ENCODE measurements at places on chromosomes 12 and 14.

DNA sequence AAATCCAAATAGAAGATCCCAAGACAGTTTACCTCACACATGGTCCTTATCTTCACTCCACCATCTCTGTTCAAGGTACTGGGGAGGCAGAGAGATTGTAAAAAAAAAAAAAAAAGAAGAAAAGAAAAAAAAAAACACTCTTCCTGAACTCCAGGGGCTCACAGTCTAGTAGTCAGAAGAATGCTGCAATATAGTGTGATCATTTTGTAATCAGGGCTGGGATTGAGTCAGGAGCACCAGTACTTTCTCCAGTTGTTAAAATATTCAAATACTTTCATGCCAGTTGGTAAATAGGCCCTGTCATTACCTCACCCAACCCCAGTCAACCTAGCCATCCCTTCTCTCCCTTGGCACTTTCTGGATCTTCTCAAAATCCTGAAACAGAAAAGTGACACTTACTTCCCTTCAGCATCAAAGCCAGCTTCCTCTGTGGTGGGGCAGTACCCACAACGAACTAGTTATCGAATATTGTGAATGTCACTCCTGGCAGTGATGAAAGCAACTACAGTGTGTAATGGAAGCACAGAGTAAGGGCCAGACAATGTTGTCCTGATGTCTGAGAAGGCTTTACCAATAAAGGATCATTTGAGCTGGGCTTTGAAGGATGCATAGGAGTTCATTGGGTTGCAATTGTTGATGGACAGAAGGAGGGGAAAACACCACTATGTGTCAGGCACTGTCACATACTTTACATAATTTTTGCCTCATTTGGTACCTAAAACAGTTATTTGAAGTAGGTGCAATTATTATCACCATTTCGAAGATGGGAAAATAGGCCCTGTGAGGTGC lies 44.3 kb upstream of the HSPB8 start:
- no peak for DNase-seq

- DNase-seq, result no peak
These were observed 174.2 kb upstream of the SLC38A2 start for GRCh38 chr12:46546634-46547273.

GRCh38 chr14:43789458-43789857 lies 717.6 kb downstream of the FSCB start:
- no peak for DNase-seq

- DNase-seq, result no peak
These were observed 94.9 kb upstream of the RAP1B start for GRCh38 chr12:68515793-68516192.

DNA sequence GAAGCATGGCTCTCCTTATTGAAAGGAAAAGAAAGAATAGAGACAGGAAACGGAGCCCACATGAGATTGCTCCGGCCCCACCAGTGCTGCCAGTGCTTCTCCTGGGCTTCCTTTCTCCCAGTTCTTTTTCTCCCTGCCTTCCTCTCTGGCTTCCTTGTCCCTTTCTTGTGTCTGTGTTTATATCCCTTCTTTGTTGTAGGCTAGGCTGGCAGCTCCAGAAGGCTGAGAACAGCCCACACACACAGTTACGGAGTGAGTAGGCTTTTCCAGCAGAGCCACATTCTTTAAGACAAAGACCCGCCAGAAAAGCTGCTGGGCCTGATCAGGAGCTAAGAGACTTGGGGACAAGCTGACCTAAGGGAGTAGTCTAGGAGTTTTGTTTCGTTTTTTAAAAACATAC lies 13.0 kb downstream of the CIPC start:
- no peak for DNase-seq

DNA sequence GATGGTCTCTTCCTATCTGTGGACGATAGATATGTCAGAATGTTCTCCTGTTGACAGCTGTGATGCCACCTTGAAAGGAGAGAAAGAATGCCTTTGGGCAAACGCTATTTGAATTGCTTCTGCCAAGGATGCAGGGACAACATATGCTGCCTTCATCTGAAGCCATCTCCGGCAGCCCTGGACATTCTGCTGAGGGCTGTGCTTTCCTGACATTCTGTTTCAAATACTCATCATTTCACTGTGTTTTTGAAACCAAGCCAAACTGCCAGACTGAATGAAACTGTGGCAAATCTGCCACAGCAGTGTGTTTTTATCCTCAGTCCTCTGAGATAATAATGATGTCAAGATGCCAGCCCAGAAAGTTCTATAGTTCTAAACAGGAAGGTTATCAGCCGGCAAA lies 85.8 kb upstream of the BCAT1 start:
- DNase-seq, result no peak

GRCh38 chr12:5588176-5588575 lies 156.3 kb downstream of the NTF3 start:
- no peak for DNase-seq

- no peak for DNase-seq
These were observed 266.3 kb downstream of the ZFP36L1 start for GRCh38 chr14:68526512-68527091.

- DNase-seq, result no peak
These were observed 116.8 kb downstream of the NELL2 start for GRCh38 chr12:44759289-44759688.

DNA sequence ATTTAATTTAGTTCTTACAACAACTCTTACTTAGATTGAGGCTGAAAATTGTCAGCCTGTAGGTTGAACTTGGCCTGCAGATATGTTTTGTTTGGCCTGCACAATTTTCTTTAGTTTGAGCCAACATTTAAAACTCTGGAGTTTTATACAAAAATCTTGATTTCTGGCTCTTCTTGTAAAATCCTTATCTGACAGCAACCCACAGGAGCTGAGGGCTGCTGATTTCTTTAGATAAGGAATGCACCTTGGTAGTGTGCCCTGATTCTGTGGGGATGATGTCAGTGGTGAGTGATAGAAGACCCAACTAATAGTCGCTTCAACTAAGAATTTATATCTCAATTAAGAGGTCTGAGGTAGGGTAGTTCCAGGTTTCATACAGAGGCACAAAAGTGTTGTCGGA lies 49.5 kb downstream of the SOCS2 start:
- no peak for DNase-seq

GRCh38 chr14:67387195-67387594 lies 24.8 kb downstream of the PLEK2 start:
- no peak for DNase-seq

- DNase-seq, result no peak
These were observed 41.1 kb downstream of the SERPINA3 start for GRCh38 chr14:94653321-94653720.

DNA sequence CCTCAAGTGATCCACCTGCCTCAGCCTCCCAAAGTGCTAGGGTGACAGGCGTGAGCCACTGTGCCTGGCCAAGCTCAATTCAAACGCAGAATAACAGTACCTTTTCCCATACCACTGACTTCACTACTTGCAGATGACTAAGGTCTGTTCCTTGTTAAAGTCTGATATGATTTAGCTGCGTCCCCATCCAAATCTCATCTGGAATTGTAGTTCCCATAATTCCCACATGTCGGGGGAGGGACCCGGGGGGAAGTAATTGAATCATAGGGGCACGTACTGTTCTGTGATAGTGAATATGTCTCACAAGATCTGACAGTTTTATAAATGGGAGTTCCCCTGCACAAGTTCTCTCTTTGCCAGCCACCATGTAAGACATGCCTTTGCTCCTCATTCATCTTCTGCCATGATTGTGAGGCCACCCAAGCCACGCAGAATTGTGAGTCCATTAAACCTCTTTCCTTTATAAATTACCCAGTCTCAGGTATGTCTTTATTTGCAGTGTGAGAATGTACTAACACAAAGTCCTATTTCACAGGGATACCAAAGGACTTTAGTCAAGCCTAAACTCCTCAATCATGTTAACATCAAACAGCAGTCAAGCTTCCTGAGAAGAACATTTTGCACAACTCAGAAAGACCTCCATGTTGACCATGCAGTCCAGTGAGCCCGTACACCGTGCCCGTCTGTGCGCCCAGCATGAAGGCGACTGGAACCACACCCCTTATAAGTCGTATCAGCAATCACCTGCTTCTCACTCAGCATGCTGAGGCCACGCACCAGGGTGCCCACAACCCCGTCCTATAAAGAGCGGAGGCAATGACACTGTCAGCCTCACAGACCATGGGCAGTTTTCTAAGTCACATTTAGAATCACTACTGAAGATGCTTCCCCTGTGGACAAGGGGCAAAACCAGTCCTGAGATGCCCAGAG lies 36.9 kb downstream of the FOXN3 start:
- no peak for DNase-seq

- DNase-seq, result no peak
These were observed 33.3 kb downstream of the KIAA0586 start for GRCh38 chr14:58460772-58461171.

DNA sequence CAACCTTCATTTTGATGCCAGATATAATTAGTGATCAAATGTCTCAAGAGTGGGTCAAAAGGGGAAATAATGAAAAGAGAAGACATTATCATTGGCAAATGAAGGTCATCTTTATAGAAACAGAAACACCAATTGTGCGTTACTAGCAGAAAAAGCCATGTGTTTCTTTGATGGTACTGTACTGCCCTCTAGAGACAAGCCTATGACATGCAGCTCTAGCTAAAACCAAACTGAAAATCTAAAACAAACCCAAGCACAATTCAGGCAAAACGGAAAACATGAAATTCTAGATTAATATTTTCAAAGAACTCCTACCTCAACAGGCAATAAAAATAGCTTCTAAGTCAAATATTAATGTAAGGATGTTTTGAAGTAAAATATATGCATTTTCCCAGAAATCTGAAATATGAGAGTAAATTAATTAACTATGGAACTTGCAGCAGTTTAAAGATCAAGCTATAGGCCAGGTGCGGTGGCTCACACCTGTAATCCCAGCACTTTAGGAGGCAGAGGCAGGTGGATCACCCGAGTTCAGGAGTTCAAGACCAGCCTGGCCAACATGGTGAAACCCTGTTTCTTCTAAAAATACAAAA lies 115.4 kb downstream of the KLHL28 start:
- DNase-seq, result peak; percentile 17

GRCh38 chr12:31874961-31875608 lies 84.1 kb upstream of the RESF1 start:
- DNase-seq, result peak; percentile 79

- peak; percentile 60 for DNase-seq
These were observed 31.7 kb upstream of the KCNH3 start for GRCh38 chr12:49507139-49507538.

GRCh38 chr12:104834607-104835006 lies 123.5 kb downstream of the SLC41A2 start:
- no peak for DNase-seq

GRCh38 chr12:110921262-110921661 lies 883 bp upstream of the MYL2 start:
- no peak for DNase-seq

GRCh38 chr12:63354969-63355368 lies 204.0 kb upstream of the AVPR1A start:
- DNase-seq, result no peak

- peak; percentile 38 for DNase-seq
These were observed 16.2 kb downstream of the KIF21A start for GRCh38 chr12:39426636-39427240.

DNA sequence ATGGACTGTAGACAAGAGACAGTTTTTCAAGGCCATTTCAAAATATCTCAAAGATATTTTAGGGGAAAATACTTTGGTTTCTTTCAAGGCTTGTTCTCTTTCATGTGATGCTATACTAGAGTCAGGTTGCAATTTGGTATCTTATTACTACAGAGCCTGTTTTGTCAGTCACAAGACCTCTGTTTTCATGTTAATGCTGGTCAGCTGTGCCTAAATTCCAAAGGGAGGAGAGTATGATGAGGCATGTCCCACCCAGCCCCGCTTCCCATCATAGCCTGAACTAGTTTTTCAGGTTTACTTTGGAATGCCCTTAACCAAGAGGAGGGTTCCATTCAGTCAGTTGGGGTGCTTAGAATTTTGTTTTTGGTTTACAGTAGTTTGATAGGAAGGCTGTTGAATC lies 52.6 kb downstream of the GPHB5 start:
- DNase-seq, result no peak

All from HFF-Myc (cell line).